Hair follicle dermal papilla cell (primary cell): ENCODE measurements at places on chromosomes 13 and 19. TPM values are rescaled to one million over a fixed set of nuclear protein-coding genes. Genes with fewer than 3 reads are reported as not detected.

BICRA gene
- 12.0 and 14.9 TPM in 2 replicates for total RNA-seq

INSR gene
- 23.4 and 36.7 TPM in 2 replicates for total RNA-seq

IGFL1 gene
- not detected in 2 replicates for total RNA-seq

WDR88 gene
- total RNA-seq, result not detected in 2 replicates

GPATCH1 gene
- 6.2 and 7.5 TPM in 2 replicates for total RNA-seq

ZNF154 gene
- 6.0 and 7.6 TPM in 2 replicates for total RNA-seq

KL gene
- total RNA-seq, result under 0.01 TPM in 2 replicates

KLK3 gene
- total RNA-seq, result not detected in 2 replicates

URAD gene
- total RNA-seq, result not detected in 2 replicates

ZNF546 gene
- total RNA-seq, result 3.0 and 4.7 TPM in 2 replicates

PLVAP gene
- under 0.01 TPM in 1 of 2 replicates, not detected in the other for total RNA-seq

KIRREL2 gene
- not detected in 2 replicates for total RNA-seq

CBARP gene
- total RNA-seq, result 3.2 and 4.2 TPM in 2 replicates
